Hypothalamus (tissue), 51 donors: ENCODE measurements at places on chromosomes 5 and 9.

GRCh38 chr5:133921979-133922378, 46.4 kb downstream of the C5orf15 start:
- DNase-seq = no peak

GRCh38 chr5:173733021-173733420, 116.6 kb upstream of the BOD1 start:
- DNase-seq = peak; percentile 31

- DNase-seq = peak; percentile 17
Measured at GRCh38 chr5:78295035-78295961, 800 bp upstream of the AP3B1 start.

- no peak for DNase-seq
Measured at GRCh38 chr9:114058688-114059046, 19.4 kb downstream of the AMBP start.

DNA sequence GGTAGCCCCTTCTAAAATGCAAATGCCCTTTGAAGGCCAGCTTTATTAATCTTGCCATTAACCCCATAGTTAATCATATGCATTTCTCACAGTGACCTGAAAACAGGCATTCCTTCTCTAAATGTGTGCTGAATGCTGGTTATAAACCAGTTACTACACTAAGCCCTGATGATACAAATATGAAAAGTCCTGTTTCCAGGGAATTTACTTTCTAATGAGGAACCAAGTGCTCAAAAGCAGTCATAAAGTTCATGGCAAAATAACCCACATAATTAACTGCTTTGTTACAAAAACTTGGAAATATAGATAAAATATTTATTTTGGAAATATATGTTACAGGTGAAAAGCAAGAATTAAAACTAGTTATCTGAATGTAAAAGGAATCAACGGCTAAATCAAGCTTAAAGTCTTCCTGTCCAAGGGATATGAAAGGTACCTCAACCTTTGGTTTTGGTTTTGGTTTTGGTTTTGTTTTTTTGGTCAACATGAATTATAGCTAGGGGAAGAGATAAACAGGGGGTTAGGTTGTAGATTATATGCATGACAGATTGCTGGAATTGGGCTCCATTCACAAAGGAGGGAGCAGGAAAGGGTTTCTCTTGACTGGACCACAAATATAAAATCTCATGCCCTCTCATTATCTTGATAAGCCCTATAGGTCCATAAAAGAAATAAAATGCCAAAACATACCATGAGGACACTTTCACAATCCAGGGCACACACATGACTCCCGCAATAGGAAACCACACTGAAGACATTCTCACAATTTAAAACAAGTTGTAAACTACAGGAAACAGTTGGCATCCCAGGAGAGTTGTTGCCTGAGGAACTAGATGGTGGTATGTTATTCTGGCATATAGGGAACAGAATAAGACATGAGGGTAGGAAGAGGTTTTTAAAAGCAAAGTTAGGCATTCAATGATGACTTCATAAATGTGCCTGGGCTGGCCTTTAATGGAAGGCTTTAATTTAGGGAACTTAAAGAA, 46.7 kb upstream of the MACIR start:
- no peak for DNase-seq

DNA sequence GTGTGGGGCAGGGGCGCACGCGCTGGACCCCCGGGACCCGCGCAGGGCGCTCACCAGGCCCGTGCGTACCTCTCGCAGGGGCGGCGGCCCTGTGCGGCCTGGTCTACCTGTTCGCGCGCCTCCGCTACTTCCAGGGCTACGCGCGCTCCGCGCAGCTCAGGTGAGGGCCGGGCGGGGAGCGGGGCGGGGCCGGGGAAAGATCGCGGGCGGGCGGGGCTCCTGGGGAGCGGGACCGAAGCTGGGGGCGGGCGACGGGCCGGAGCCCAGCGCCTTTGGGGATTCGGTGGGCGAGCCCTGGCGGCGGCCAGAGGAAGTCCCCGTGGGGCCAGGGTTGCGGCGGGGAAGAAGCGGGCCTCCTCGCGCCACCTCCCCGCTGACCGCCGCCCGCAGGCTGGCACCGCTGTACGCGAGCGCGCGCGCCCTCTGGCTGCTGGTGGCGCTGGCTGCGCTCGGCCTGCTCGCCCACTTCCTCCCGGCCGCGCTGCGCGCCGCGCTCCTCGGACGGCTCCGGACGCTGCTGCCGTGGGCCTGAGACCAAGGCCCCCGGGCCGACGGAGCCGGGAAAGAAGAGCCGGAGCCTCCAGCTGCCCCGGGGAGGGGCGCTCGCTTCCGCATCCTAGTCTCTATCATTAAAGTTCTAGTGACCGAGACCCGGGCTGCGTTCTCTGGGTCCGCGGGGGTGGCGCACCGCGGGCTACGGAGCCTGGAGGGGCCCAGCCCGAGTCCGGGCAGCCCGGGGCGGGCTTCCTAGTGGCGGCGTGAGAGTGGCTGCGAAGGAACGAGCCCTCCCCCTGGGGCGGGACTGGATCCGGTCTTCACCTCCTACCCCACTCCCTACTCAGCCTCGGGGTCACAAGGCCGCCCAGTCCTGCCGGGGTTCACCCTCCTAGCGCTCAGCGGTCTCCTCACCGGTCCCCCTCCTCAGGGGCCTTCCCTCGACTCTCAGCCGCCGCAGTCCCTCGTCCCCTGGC, 2.4 kb downstream of the LTC4S start:
- peak; percentile 79 for DNase-seq

DNA sequence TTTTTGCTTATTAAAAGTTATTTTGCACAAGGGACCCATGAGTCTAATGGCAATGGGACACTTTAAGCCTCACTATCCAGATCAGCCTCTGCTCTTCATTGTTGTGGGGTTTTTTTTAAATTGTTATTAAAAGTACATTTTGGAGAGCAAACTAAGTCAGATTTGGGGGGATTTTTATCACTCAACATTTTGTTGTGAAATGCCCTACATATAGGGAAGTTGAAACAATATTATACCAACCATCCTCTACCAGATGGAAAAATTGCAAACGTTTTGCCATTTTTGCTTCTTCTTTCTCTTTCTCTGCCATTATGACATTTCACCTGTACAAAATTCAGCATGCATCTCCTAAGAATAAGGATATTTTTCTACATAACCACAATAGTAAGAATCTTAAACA, 75.3 kb downstream of the SLC1A3 start:
- DNase-seq = no peak

DNA sequence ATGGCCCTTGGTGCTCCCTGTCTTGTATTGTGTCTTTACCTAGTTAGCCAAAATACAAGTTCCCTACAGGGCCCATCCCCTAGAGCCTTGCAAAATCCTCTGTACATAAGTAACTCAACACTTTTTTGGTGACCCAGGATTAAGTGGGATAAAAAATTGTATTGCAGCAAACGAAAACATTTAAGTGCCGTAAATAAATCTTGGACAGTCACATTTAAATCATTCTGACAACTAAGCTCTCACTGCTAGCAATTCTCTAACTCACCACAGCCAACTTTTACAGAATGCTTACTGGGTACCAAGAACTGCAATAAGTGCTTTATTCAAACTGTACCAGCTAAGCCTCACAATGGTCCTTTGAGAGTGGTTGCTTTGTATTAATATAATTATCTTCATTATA, 56.6 kb downstream of the GNAQ start:
- no peak for DNase-seq
